Vagina (tissue), 2 donors: ENCODE measurements at places on chromosomes 13 and 19. TPM values are rescaled to one million over a fixed set of nuclear protein-coding genes. Genes with fewer than 3 reads are reported as not detected.

Gene KIR2DL3
- total RNA-seq = not detected

Gene SLAIN1
- total RNA-seq = 2.2 TPM

Gene ZNF221
- 2.7 TPM for total RNA-seq

Gene LILRA1
- 1.7 TPM for total RNA-seq

Gene PRODH2
- total RNA-seq = not detected

Gene LRRC63
- total RNA-seq = 0.49 TPM

Gene KIR3DL1
- total RNA-seq = not detected

Gene GPR4
- total RNA-seq = 3.4 TPM

Gene OR7A10
- not detected for total RNA-seq

Gene ETV2
- not detected for total RNA-seq

Gene LRP3
- total RNA-seq = 20.6 TPM

Gene DAND5
- total RNA-seq = not detected

Gene KLK5
- 5.9 TPM for total RNA-seq

Gene LHFPL6
- 54.8 TPM for total RNA-seq

Gene MYO16
- total RNA-seq = 0.49 TPM

Gene PSG1
- not detected for total RNA-seq

Gene CNMD
- not detected for total RNA-seq

Gene TMEM255B
- total RNA-seq = 6.4 TPM

Gene MARK4
- 16.7 TPM for total RNA-seq

Gene PCDH8
- total RNA-seq = 0.98 TPM

Gene IL12RB1
- not detected for total RNA-seq

Gene FCER2
- not detected for total RNA-seq

Gene PIK3R2
- total RNA-seq = 24.8 TPM

Gene GEMIN7
- 42.0 TPM for total RNA-seq

Gene KRTDAP
- total RNA-seq = 687 TPM

Gene APOC1
- 14.5 TPM for total RNA-seq

Gene APLP1
- total RNA-seq = 1.5 TPM

Gene LYPD3
- 247 TPM for total RNA-seq

Gene GARIN5A
- total RNA-seq = not detected

Gene TMPRSS9
- not detected for total RNA-seq

Gene TLE6
- 10.6 TPM for total RNA-seq

Gene CDX2
- total RNA-seq = not detected

Gene LGALS14
- not detected for total RNA-seq

Gene KANK2
- total RNA-seq = 486 TPM

Gene CEACAM7
- total RNA-seq = 3.4 TPM

Gene PMIS2
- total RNA-seq = not detected

Gene KLK3
- not detected for total RNA-seq

Gene HIF3A
- total RNA-seq = 155 TPM

Gene ZNF493
- total RNA-seq = 34.6 TPM

Gene DCAF15
- total RNA-seq = 20.6 TPM

Gene C19orf18
- 2.9 TPM for total RNA-seq

Gene SULT2B1
- 43.0 TPM for total RNA-seq
